ENCODE measurements at places on chromosomes 3 and 15.

GRCh38 chr3:195893516-195893915, 14.8 kb downstream of the TNK2 start:
- DNase-seq = no peak

DNA sequence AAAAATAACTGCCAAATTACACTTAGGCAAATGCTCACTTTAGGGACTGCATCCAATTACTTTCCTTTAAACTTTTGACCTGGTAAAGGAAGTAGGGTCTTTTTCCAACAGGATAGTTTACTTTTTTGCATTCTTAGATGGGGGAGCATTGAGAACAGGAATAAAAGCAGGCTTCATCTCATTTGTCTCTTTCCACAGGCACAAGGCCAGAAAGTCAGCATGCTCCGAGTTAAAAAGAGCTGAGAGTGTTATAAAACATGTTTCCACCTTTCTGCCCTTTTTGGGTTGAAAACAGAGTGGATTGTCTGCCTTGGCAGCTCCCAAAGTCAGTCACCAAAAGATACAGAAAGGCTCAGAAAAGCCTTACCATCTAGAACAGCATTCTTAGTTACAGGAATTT, 404.9 kb upstream of the ALCAM start:
- DNase-seq = no peak

- DNase-seq = no peak
Observed at GRCh38 chr15:41487802-41488201, 5.9 kb upstream of the ITPKA start.

DNA sequence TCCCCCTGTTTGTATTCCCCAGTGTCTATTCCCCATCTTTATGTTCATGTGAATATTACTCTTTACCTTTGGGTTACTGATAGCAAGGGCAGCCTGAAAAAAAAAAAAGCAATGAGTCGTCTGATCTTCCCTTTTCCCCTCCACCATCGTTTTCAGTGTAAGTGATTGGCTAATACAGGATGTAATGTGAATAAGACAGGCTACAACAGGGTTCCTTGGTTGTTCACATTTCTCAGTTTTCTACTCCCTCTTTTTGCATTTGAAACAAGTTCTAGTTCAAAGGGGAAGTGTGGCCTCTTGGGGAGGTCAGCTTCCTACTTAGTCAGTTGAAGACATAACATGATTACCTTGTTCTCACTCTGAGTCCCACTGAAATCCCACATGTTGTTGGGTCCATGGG, 278.0 kb upstream of the TRIM42 start:
- no peak for DNase-seq

- no peak for DNase-seq
Observed at GRCh38 chr15:82080774-82081173, 35.0 kb upstream of the MEX3B start.

GRCh38 chr15:66721020-66721419, 19.0 kb downstream of the SMAD6 start:
- DNase-seq = no peak

GRCh38 chr15:64919721-64920120, 8.0 kb downstream of the ANKDD1A start:
- DNase-seq = no peak

GRCh38 chr3:193757457-193757856, 164.4 kb downstream of the OPA1 start:
- no peak for DNase-seq

DNA sequence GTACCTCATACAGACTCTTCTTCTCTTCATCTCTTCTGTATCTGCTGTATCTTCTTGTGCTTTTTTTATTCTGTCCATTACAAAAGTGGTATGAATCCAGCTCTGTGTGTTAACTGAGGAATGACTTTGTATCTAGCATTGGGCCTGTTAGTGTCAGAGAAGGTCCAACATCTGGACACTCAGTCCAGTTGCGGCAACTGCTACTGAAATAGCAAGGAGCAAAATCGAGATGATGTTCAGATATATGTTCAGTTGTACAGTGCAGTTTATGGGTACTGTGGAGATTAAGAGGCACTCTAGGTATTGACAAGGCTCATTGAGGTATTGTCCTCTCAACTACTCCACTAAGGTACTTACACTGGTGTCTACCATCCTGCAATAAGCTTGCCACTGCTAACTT, 42.6 kb downstream of the KLHDC8B start:
- DNase-seq = no peak

All from stimulated activated naive B cell treated with anti-CD40 and anti-IgM and Interleukin-4, amounts not matched to agents 10 μg/mL and 1 μg/mL and 100 μg/mL, for 72 hours (primary cell).